ENCODE measurements at places on chromosomes 4 and X. TPM values are rescaled to one million over a fixed set of nuclear protein-coding genes. Genes with fewer than 3 reads are reported as not detected.

GALNT7 gene
- total RNA-seq = 10.9 TPM

SSX4B gene
- total RNA-seq = not detected

- no peak for DNase-seq
Measured at GRCh38 chr4:88771883-88772450, 74.3 kb upstream of the NAP1L5 start.

DNA sequence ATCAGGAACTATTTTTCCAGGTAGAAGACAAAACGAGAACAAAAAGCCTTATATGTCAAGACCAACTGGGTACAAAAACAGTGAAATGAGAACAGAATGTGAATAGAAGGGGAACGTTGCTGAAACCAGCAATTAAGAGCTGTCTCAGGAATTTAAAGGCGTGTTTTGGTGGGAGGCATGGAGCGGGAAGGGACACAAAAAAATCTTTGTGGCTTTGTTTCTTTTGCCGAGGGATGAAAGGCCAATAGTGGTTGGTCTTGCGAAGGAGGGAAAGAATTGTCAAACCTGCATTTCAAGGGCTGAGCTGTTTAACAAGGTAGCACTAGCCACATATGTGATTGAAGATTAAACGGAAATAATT, 103.8 kb downstream of the USP46 start:
- DNase-seq = no peak

- DNase-seq = no peak
Measured at GRCh38 chr4:165152527-165152926, 39.9 kb upstream of the TMEM192 start.

DNA sequence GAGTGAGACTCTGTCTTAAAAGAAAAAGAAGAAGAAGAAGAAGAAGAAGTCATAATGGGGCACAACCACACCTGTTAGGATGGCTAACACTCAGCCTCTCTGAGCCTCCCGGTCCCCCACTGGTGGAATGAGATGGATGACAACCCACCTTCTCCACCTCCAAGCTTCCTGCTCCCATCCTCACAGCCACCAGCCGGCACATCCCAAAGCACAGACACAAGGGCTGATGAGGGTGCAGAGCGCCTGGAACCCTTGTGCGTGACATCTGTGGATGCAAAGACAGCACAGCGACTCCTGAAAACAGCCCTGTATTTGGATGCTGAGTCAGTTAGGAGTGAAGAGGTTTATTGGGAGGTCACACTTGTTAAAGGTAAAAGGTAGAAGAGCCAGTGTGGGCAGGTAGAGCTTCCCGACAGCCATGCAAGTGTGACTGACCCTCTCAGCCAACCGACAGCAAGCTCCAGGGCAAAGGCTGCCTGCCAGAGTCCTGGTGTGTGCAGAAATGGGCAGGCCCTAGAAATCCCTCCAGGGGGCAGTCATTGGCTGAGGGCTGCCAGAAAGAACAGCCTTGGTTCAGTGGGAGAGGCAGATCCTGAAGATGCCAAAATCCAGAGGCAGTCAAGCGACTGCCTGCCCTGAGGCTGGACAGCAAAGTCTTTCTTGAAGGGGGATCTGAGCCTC, 26.6 kb upstream of the MAN2B2 start:
- no peak for DNase-seq
